Fibroblast of skin of left quadriceps (primary cell): ENCODE measurements at places on chromosomes 11 and 22.

DNA sequence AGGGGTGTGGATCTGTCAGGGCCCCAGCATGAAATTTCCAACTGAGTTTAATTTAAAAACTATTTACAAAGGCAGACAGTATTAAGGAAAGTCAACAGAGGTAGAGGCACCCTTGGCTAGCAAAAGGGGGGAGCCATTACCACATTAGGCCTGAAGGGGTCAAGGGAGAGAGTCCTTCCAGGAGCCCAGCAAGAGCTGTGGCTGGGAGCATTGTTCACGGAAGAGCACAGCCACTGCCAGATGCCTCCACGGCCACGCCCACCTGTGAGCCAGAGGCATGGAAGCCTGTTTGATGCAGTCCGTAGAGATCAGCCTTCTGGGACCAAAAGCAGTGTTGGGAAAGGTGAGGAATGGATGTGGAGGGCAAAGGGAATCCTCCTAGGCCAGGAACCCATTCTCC, 102.6 kb downstream of the GALNT18 start:
- DNase-seq = no peak

DNA sequence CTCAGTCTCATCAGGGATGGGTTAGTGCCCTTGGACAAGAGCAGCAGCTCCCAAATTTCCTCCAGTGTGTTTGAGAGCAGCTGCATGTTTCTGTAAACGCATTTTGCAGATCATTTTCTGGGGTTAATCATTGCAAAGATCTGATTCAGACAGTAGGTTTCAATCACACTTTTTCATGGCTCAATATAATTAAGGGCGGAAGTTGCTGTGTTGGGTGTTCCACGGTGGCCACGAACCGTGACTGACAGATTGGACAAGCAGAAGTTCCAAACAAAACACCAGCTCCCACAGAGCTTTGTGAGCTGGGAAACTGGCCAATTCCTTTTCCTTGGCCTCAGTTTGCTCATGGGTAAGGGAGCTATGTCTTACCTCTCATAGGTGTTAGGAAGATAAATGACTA, 8.4 kb upstream of the RASSF10 start:
- no peak for DNase-seq

DNA sequence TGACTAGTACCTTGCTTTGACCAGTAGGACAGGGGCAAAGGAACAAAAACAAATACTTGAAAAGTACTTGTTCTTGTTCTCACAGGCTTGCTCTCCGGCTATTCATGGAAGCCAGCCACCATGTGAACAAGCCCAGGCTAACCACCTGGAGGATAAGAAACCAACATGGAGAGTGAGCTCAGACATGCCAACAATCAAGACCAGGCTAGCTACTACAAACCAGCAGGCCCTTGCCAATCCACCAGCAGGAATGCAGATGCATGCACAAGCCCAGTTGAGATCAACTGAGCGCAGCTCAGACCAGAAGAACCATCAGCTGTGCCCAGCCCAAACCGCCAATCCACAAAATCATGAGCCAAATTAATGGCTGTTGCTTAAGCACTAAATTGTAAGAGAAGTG, 180.1 kb upstream of the ISX start:
- DNase-seq = no peak

DNA sequence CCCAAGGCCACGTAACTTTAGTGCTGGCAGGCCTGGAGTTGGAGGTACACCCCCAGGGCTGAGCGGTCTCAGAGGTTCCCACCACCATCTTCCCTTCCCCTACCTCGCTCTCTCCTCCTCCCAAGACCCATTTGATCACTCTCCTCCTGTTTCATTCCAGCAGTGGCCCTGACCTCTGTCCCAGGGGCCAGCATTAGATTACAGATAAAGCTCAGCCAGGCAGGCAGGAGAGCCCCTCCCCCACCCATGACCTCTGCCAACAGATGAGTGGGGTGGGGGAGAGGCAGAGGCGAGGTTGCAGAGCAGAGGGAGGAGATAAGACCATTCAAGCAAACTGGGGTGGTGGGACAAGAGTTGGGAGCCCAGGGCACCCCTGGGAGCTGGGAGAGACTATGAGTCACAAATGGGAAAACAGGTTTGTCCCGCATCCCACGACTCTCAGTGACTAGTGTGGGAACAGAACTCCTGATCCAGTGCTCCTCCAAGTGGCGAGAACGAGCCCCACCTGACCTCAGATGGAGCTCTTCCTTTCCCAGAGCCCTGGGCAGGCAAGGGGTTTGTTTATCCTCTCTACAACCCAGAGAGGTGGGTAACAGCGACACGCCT, 367.9 kb downstream of the MN1 start:
- no peak for DNase-seq

DNA sequence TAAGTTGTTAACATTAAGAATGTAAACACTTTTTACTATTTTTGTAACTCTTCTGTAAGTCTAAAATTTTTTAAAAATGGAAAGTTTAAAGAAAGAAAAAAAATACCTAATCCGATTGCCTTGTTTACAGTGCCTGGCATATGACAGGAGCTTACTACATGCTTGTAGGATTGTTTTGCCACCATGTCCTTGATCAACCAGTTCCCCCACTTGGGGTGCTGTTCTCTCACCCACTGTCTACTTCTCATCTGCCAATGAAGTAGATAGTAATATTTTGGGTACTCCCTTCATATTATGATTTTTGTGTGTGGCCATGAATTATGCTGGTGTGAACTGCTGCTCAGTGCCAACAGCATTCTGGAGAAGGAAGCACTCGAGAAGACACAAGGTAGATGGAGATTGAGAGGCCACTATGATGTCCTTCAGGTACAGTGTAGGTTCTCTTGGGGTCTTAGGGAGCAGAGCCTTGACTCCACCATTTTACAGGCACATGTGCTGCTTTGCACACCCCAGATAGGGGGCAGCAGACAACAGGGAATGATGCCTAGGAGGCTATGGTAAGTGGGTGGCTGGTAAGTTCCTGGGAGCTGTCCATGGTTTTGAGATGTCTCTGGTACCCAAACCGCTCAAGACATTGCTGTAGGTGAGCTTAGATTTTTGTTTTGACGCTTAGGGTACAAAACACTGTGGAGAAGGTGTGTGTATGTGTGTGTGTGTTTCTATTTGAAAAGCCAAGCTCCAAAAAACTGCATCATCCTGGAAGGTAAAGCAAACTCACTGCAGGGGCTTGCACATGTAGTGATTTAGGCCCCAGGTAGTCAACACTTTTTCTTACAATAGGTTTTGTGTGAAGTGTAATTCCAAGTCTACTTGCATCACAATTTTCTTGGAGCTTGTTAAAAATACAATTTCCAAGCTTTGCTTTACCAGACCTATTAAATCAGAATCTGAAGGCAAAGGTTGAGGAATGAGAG, 494.5 kb upstream of the LARGE1 start:
- DNase-seq = peak; percentile 6

GRCh38 chr11:3083321-3083720, 26.1 kb upstream of the CARS1 start:
- no peak for DNase-seq

DNA sequence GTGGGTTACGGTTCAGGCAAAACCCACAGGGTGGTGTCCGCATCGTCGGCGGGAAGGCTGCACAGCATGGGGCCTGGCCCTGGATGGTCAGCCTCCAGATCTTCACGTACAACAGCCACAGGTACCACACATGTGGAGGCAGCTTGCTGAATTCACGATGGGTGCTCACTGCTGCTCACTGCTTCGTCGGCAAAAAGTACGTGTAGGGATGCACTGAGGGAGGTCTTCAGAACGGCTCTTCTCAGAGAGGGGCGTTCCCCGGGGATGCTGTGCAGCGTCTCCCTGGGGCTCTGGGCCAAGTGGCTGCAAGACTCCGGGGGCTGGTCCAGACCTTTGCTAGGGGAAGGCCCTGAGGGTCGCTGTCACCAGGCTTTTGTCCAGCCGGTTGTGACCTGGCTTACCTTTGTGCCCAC, 1.3 kb downstream of the ACR start:
- DNase-seq = no peak

GRCh38 chr22:40202225-40202944, 24.7 kb downstream of the TNRC6B start:
- DNase-seq = no peak

GRCh38 chr11:120024586-120024985, 113.3 kb downstream of the TRIM29 start:
- DNase-seq = no peak

- no peak for DNase-seq
Observed at GRCh38 chr11:9566561-9567063, 6.9 kb upstream of the WEE1 start.

DNA sequence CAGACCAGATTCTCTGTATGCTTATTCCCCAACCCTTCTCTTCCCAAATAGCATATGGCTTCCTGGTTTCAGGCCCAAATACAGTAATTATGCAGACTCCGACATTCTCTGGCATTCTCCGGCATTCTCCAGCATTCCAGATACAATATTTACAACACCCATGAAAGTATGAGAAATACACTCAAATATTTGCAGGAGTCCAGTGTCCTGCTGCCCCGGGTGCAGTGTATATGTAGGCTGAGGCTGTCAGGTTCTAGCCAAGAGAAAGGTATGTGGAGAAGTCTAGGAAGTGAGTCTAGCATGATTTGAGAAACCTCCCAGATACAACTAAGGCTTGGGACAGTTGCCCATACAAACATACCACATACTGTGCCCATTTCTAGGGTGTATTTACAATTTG, 160.7 kb downstream of the SOX6 start:
- peak; percentile 65 for DNase-seq

DNA sequence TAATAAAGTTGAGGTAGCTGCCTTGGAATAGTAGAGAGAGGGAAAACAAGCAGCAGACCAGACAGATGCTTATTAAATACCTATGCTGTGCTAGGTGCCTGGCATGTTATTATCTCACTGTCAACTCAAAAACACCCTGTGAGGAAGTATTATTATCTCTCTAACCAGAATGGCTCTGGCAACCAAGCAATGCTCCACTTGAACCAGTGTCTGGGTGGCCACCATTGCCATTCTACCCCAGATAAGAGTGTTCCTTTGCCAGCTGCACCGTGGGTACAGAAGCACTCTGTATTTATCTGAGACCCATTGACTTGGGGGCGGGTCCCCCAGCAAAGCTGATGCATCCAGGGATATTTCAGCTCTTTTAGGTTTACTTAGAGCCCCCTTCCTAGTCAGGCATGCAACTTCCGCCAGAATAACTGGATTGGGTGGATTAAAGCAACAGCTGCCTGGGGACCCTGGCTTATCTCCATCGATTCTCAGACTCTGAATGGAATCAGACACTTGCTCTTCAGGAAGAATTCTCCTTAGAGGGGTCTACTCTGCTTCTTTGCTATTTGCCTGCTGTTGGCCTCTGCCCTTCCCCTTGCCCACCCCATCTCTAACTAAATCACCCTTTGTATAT, 49.1 kb downstream of the RCN1 start:
- no peak for DNase-seq

GRCh38 chr11:8988329-8989234, 15.2 kb downstream of the NRIP3 start:
- no peak for DNase-seq

GRCh38 chr11:90630176-90630575, 407.3 kb upstream of the CHORDC1 start:
- DNase-seq = no peak

DNA sequence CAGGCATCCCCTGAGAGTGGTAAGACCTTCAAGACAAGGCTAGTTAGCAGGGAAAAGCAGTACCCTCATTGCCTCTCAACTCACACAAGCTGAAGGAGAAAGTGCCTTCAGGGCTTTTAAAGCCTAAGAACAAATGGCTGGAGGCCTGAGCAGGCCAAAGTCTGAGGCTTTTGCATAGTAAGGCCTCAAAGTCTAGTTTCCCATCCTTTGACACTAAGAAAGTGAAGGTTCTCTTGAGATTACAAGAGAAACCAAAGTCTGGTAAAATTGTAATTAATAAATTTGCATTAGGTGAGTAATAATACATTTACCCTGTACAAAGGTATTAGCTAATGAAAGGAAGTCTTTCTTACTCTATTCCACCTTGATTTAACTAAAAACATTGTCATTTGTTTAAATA, 47.0 kb upstream of the CCDC89 start:
- no peak for DNase-seq

DNA sequence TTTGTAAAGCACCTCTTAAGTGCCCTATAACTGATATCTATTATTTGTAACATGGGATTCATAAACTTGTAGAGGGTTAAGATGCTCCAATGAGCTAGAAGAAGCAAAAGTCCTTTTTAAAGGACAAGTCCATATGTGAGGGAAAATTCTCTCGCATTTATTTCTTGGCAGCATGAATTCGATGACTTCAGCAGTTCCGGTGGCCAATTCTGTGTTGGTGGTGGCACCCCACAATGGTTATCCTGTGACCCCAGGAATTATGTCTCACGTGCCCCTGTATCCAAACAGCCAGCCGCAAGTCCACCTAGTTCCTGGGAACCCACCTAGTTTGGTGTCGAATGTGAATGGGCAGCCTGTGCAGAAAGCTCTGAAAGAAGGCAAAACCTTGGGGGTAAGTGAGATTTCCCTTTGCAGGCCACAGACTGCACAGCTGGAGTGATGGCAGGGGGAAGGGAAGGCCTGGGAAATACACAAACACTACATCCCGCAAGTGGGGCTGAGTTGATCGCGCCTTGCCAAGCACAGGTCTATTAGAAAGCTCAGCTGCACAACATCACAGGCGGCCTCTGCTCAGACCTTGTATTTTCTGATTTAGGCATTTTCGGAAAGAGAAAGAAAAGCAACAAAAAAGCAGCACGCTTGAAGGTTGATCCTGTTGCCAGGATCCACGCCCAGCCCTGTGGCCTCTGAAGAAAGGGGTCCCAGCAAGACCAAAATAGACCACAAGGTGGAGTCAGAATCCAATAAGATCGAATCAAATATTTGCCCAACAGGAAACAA, 1.5 kb downstream of the MS4A8 start:
- DNase-seq = no peak

DNA sequence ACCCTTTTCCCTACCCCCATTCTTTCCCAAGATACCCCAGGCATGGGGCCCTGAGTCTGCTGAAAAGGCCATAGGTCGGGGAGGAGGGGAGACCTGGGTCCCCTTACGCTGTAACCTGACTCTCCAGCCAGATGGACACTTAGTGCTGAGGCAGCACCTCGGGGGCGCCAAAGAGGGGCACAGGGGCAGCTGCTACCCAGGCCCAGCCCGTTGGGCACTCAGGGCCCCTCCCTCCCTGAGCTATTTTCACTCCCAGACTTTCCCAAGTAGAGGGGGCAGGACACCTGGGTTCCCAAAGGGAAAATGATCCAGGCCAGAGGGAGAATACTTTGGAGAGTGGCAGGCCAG, 933 bp downstream of the ACTN3 start:
- no peak for DNase-seq

GRCh38 chr22:35882211-35883030, 146.2 kb downstream of the RBFOX2 start:
- no peak for DNase-seq

DNA sequence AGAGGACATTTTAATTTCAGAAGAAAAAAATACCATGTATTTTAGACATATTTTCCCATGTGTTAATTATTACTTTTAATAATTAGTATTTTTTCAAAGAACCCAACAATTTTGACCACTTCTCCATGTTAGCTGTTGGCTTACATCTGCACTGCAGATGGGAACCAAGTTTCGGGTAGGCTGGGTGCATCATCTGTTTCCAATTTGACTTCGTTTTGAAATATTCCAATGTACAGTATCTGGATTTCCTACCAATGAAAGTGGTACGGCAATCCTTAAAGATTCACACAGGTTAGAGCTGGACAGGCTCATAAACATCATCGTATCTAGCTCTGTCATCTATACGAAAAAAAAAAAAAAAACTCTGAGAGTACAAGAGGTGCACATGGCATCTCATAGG, 670.2 kb downstream of the OPCML start:
- DNase-seq = peak; percentile 51

- no peak for DNase-seq
Observed at GRCh38 chr22:18983120-18983651, 47.1 kb upstream of the PRODH start.
